ENCODE measurements at places on chromosomes 3 and 15.

GRCh38 chr3:98745718-98746117, 17.4 kb upstream of the ST3GAL6 start:
- no peak for DNase-seq

DNA sequence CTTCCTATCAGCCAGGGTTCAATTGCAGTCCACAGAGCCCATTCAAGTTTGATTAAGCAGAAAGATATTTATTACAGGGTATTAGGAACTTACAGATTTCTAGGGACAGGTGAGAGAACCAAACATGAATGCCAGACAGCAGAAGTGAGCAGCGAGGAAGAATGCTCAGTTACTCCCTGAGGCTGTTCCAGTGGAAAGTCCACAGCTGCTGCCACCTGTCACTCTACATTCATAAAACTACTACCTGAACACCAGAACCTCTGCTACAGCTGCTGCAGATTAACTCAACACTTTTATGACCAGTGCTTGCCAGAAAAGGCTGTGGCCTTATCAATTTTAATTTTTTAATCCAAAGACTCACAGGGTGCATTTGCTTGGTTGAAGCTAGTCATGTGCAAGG, 325.4 kb upstream of the ONECUT1 start:
- DNase-seq, result no peak

- DNase-seq, result peak; percentile 70
These were observed 463 bp downstream of the TERC start for GRCh38 chr3:169764312-169764881.

- no peak for DNase-seq
These were observed 208.7 kb downstream of the MBNL1 start for GRCh38 chr3:152477422-152477821.

- DNase-seq, result no peak
These were observed 122.0 kb upstream of the EOMES start for GRCh38 chr3:27844052-27844675.

GRCh38 chr3:134252766-134253165, 2.1 kb upstream of the RYK start:
- no peak for DNase-seq

GRCh38 chr3:159619341-159619885, 369.2 kb upstream of the IL12A start:
- DNase-seq, result peak; percentile 9

DNA sequence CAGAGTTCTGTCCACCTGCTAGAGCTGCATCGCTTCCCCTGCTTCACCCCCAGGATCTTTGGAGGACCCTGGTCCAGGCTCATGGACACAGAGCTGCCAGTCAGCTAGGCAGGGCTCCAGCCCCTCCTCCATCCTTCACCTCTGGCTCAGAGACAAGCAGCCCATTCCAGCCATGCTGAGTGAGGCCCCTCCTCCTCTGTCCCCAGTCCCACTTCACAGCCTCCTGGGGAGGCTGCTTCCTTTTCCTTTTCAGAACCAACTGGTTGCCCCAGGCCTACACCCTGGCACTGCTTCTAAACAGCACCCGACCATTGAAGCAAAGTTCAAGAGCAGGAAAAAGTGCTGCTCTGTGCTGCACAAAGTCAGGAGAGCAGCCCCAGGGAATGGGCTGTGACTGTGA, 22.2 kb downstream of the IQSEC1 start:
- DNase-seq, result no peak

DNA sequence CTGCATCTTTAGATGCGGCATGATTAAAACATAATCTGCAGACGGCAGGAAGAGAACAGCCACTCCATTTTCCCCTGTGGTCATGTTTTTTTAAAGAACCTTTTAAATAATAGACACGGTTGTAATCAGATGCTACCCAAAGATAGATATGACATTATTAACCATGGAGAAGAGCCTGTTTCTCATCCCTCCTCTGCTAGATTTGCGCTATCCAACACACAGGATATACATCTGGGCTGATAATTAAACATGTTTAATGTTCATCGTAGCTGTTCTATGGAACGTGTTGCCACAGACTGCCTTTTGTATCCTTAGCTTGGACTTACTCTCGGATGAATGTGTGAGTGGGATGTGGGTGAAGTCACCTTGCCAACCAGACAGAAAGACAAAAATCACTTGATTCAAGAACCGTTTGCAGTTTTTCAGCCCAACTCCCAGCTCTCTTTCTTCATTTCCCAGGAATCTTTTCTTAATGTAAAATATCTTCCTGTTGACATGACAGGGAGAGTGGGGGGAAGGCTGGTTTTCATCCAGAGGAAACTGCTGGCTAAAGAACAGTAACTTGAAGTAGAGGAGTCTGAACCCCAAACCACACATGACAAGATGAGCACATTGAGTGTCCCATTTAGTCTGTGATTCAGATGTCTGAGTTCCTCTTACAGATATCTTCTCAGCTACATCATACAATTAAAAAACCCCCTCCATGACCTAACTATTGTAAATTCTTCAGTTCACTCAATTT, 118.6 kb upstream of the PRICKLE2 start:
- no peak for DNase-seq

- no peak for DNase-seq
These were observed 563.6 kb upstream of the NAALADL2 start for GRCh38 chr3:174295306-174296092.

- no peak for DNase-seq
These were observed 58.0 kb downstream of the GABRG3 start for GRCh38 chr15:27028858-27029477.

DNA sequence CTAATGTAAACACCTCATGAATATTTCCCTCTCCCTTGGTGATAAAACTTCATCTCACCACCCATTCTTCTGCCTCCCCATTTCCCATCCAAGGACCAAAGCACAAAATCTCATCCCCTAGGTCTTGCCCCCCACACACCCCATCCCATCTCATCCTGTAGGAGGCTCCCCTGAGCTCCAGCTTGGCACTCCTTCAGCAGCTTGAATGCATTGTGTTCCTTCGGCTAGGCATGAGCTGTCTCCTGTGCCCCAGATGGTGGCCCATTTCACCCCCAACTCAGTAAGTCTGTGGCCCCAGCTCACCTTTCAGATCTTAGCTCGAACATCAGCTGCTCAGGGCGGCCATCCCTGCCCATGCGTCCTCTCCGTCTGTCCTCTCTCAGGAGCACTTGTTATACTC, 203.6 kb upstream of the NR2F2 start:
- DNase-seq, result no peak

DNA sequence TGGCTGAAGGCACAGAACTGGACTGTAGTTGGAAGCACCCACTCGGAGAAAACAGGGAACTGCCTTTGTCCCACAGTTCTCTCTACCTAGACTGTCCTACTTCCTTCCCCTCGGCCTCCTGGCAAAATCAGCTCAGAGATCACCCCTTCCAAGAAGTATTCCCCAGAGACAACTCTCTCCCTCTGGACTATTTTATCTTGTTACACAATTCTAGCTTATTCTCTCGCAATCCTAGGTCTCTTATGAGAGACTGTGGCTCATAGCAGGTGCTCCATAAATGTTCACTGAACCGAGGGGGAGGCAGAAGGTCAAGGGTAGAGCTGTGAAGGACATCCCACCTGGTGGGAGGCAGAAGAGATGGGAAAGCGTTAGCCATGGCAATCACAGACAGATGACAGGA, 10.6 kb downstream of the HEG1 start:
- no peak for DNase-seq

- DNase-seq, result no peak
These were observed 103.1 kb downstream of the LRIG1 start for GRCh38 chr3:66397745-66398144.

DNA sequence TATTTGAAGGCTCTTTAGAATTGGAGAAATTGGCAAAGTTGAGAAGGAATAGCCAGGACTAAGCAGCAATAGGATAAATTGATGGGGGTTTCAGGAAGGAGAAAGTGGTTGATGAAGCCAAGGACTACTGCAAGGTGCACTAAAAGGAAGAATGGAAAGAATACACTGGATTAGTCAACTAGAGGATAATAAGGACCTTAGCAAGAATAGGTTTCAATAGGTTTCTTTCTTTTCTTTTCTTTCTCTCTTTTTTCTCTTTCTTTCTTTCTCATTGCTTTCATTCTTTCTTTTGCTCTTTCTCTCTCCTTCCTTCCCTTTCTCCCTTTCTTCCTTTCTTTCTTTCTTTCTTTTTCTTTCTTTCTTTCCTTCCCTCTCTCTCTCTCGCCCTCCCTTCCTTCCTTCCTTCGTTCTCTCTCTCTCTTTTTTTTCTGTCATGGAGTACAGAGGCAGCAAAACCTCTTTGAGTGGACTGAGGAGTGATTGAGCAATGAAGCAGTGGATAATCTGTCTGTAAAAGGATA, 234.4 kb upstream of the TMC3 start:
- no peak for DNase-seq

DNA sequence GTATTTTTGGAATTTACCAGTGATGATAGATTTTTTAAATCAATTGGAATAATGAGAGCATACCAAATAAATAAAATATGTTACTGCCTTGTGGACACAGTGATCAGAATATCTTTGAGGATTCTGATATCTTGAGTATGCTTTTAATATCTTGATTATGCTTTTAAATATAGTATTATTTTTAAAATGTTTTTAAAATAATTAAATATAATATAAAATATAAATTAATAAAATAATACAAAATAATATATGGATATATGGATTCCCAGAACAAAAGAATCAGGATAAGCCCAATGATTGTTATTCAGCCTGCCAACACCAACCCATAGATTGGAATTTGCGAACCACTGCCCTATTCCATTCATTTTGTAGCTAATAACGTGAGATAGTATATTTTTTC, 91.9 kb upstream of the MLF1 start:
- DNase-seq, result no peak

DNA sequence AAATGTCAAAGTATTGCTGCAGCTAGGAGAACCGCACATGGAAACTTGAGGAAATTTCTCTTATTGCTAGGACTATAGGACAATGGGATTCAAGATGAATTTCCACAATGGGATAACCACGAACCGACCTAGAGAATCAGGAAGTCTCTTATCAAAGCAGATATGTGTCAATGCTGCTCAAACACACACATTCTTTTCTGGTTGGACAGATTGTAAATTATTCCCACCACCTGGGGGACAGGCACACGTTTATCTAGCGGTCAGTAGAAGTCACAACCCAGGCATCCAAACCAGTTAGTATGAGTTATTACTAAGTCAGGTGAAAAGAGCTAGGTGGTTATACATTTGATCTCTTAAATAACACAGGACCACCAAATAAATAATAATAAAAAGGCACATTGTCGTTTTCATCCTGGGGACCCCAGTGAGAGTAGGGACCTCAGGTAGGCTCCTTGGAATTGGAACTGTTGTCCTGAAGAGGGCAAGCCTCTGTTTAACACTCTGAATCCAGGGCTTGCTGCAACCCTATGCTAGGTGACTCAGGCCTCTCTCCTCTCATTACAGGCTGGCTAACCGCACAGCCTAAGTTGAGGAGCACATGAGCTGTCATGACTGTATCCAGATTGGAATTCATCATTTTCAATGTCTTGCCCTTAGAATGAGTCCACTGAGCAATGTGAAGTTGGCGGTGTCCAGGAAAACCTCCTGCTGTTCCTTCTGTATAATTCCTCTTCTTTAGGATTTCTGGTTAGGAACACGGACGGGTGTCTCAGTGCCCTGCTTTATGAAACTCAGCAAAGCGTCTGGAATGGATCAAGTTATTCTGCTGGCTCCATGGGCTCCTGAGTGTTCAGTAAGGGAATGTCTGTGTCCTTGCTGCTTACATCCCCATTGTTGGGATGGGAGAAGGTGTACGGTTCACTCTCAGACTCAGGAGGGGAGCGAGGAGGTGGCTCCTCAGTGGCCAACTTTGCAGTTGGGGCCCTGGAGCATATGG, 59.0 kb downstream of the CLEC3B start:
- no peak for DNase-seq

GRCh38 chr3:16658004-16658924, 53.0 kb upstream of the DAZL start:
- no peak for DNase-seq

GRCh38 chr3:16600780-16601536, 4.3 kb downstream of the DAZL start:
- peak; percentile 79 for DNase-seq

- DNase-seq, result peak; percentile 56
These were observed 288.0 kb downstream of the EPHA3 start for GRCh38 chr3:89395456-89395855.

DNA sequence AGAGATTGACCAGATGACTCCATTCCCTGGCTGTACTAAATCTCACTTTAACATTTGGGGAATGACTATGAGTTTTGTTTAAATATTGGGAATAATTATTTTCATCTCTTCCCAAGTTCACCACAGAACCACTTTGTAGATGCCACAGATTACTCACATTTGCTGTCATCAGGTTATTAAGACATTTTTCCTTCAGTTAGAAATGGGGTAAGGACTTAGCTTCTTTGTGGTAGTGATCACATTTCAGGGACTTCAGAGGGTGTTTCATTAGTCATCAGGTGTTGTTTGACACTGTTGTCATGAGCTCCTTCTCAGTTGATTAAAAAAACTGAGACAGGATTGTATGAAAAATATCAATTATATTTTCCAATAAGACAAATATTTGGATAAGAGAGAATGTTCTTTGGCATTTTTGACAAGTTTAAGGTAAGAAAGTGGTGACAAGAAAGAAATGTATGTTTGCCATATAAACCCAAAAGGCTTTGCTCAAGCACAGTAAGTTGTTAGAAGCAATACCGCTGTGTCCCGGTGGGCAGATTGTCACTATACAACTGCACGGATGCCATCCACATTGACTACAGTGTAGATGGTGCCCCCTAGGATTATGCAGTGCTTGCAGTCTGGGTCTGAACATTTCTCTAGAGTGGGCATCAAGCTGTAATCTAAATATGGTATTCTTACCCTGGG, 22.3 kb downstream of the FBXL2 start:
- DNase-seq, result no peak

DNA sequence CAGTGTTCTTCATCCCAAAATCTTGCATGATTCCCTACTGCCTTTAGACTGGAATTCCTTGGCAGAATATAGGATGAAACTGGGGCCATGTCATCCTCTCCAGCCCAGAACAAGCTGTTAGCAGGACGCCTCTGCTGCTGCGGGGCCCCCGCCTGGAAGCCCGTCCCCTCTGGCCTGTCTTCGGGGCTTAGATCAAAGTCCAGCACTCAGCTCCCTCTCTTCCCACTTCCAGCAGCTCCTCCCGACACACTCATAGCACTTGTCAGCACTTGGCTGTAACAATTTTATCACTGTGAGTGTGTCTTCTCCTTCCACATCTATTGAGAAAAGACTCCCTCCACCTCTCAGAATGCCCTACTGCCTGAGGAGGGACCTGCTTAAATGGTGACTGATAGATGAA, 112.0 kb upstream of the HACD2 start:
- DNase-seq, result no peak

DNA sequence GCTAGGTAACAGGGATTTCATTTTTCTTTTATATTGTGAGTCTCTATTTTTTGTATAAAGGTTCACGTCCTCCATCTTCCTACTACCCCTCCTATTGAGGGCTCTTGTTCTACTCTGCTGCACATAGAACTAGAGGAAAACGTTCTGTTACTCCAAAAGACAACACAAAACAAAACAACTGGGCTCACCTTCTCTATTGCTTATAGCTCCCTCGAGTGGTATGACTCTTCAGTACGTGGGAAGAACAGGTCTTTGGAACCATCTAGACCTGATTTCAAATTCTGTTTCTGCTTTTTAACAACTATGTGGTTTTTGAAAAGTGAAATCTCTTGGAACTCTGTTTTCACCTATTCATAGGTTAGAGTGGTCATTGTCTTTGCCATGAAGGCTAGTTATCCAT, 515.3 kb downstream of the SOX2 start:
- DNase-seq, result no peak
